ENCODE measurements at places on chromosomes 2 and 18.

DNA sequence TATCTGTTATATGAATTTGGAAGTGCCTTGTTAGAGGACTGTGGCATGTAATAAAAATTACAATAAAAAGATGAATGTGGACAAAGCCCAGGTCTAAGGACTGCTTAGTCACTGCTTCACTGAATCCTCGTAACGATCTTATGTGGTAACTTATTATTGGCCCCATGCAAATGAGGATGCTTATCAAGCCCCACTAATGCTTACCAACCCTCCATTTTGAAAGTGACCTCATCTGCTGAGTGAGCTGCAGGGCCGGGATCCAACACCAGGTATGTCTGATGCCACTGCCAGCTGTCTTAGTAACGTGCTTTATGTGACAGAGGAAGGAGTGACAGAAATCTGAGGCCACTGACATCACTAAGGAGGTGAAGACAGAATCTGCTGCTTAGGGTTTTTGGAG is 65.3 kb upstream of the CCDC85A start:
- no peak for DNase-seq

- DNase-seq: no peak
Measured at GRCh38 chr18:13625355-13625754, 101.0 kb downstream of the FAM210A start.

DNA sequence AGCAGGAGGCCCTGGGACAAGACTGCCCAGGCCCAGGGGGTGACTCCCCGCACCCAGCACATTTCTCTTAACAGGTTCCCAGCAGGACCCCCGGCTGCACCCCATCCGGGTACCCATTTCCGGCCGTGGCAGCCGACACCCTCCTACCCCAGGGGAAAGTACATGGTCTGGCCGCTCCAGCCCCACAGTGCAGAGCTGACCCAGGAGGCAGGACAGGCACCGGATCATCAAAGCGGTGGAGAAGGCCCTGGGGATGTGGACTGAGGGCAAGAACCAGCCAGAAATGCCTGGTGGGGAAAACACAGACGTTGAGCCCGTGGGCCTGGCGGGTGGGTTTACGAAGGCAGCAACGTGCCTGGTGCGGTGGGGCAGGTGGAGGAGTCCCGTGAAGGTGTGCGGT is 79.5 kb upstream of the GPC1 start:
- DNase-seq: no peak

GRCh38 chr18:46418663-46419260 is 238.3 kb downstream of the LOXHD1 start:
- no peak for DNase-seq

DNA sequence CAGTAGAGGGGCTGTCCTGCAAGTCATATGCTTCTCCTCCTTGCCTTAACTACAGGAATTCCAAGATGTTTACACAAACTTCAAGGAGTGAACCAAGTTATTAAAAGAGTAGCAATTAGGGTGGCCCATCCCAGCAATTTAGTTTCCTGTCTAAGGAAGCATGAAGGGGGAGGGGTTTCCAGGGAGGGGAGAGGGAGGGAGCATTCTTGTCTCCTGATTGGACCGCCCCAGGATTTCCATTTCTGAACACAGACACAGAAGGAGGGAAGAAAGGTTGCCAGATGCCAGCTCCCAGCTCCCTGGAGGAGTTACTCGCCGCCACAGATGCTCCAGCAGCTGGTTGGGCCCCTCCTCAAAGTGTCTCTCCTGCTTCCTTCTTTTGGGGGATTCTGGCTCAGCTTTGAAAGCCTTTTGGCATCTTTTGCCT is 107.6 kb downstream of the TRIB2 start:
- DNase-seq: no peak

GRCh38 chr2:40405465-40405864 is 46.4 kb downstream of the SLC8A1 start:
- DNase-seq: no peak

GRCh38 chr2:40440835-40441234 is 11.1 kb downstream of the SLC8A1 start:
- DNase-seq: no peak

DNA sequence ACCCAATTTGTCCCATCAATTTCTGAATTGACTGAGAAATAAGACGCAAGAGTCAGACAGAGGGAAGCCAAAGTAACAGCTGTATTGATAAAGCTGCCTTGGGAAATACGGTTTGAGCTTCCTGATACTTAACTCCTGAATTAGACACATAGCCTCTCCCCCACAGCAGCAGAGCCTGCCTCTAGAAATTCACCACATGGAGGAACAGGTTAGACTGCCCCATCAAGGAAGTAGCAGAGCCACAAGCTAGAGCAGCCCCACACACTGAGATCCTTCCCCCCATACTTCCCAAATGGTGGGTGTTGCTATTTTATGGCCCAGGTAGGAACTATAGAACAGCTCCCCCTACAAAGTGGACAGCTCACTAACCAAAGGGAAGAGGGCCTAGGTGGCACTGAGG is 220.0 kb downstream of the SMAD2 start:
- DNase-seq: no peak

DNA sequence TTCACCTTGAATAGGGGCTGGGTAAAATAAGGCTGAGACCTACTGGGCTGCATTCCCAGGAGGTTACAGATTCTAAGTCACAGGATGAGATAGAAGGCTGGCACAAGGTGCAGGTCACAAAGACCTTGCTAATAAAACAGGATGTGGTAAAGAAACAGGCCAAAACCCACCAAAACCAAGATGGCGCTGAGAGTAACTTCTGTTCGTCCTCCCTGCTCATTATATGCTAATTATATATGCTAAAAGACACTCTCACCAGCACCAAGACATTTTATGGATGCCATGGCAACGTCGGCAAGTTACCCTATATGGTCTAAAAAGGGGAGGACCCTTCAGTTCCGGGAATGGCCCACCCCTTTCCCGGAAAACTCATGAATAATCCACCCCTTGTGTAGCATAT is 711.5 kb upstream of the KLHL29 start:
- no peak for DNase-seq

GRCh38 chr18:75524181-75524580 is 96.7 kb upstream of the SMIM21 start:
- DNase-seq: no peak

GRCh38 chr2:181660181-181660580 is 3.3 kb upstream of the CERKL start:
- no peak for DNase-seq

DNA sequence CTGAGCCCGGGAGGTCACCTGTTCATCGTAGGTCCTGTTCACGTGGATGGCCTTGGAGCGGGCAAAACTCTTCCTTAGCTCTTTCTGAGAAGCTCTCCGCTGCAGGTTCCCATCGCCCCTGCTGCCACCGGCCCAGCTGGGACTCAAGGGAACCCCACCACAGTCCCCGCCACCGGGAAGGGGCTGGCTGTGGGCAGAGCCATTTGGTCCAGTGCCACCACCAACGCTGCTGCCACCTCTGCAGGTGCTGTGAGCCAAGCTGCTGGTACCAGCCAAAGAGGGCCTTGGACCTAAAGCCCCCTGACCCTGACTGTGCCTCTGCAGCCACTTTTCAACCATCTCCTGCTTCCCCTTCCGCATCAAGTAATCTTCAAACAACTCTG is 586 bp downstream of the PDE11A start:
- DNase-seq: no peak

- no peak for DNase-seq
Measured at GRCh38 chr2:42567364-42567763, 1.1 kb upstream of the MTA3 start.

GRCh38 chr2:232363784-232364615 is 14.6 kb upstream of the ALPP start:
- DNase-seq: no peak

GRCh38 chr2:138298120-138298814 is 203.3 kb upstream of the SPOPL start:
- DNase-seq: no peak

- DNase-seq: no peak
Measured at GRCh38 chr2:58484221-58484620, 243.1 kb upstream of the FANCL start.

- no peak for DNase-seq
Measured at GRCh38 chr2:109120166-109120565, 8.8 kb upstream of the SH3RF3 start.

DNA sequence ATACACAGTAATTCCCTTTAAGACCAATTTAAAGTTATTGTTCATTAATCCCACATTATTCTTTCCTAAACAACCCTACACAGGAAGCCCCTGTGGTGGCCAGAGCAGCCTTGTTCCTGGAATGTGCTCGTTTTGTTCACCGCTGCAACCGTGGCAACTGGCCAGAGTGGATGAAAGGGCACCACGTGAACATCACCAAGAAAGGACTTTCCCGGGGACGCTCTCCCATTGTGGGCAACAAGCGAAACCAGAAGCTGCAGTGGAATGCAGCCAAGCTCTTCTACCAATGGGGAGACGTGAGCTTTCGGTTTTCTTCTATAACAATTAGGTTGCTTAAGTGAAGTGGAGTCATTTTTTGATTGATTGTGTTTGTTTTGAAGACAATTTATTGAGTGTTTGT is 101.0 kb downstream of the UNC80 start:
- DNase-seq: no peak

DNA sequence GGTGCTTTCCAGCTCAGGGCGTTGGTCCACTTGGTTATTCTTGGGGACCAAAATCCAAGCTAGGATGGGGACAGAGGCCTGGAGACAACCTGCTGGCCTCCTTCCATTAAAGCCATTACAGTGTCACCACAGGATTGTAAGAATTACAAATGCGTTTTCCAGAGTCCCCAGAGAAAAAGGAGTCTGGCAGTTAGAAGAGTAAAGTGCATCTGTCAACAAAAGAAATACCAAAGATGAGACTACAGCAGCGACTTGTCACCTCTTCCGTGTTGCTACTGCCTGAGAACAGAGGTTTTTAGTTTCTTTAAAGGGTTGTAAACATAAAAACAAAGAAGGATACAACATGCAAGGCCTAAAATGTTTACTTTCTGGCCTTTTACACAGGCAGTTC is 235.7 kb downstream of the AGAP1 start:
- DNase-seq: no peak

GRCh38 chr2:46702537-46702936 is 213.1 kb downstream of the MCFD2 start:
- DNase-seq: no peak

DNA sequence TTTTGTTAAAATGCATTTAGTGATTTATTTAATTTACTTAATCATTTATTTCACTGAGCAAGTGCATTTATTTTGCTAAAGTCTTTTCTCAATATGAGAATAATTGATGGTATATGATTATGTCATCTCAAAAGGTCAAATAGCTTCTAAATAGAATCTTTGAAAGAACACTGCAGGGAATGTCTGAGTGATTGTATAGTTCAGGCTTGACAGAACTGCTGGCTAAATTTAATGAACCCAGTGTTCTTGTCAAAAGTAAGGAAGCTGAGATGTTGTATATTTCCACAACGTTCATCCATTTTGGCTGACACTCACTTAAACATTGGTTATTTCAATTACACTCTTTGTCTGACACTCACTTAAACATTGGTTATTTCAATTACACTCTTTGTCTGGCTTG is 39.3 kb upstream of the CDH7 start:
- no peak for DNase-seq

- DNase-seq: no peak
Measured at GRCh38 chr2:86453836-86454235, 12.7 kb downstream of the KDM3A start.

DNA sequence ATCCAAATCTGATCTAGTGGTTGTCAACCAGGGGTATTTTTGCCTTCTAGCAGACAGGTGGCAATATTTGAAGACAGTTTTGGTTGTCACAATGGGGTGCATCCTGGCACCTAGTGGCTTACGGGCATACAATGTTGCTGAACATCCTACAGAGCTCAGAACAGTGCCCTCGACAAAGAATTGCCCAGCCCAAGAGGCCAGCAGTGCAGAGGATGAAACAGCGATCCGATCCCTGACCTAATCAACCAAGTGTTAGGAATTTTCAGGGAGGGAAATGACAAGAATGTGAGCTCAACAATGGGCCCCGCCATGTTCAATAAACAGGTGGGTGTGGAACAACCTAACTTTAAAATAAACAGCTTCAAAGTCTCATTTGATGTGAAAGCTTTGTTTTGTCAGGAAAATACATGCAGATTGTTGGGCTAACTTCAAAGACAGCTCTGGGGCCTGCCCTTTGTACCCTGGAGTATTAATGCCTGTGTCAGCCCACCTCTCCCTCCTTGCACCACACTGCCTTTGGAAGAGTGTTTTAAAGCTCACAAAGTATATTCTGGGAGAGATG is 22.5 kb upstream of the SCYGR5 start:
- no peak for DNase-seq

GRCh38 chr2:12501469-12502158 is 215.1 kb upstream of the TRIB2 start:
- DNase-seq: peak; percentile 59

DNA sequence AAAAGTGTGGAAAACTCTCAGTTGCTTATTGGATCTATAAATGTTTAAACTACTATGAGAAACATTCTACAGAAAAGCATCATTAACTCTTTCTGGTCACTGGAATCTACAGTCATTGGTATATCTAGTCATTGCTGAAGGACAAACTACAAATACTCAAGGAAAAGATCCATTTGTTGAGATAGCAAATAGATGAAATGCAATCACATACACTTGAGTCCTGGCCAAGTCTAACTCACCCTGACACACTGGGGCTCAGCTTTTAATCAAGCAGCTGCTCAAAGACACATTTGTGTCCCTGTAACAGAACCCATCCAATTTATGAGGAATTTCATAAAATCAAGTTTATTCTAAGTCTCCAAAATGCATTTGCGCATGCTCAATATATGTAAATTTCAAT is 68.7 kb downstream of the CDH2 start:
- no peak for DNase-seq

DNA sequence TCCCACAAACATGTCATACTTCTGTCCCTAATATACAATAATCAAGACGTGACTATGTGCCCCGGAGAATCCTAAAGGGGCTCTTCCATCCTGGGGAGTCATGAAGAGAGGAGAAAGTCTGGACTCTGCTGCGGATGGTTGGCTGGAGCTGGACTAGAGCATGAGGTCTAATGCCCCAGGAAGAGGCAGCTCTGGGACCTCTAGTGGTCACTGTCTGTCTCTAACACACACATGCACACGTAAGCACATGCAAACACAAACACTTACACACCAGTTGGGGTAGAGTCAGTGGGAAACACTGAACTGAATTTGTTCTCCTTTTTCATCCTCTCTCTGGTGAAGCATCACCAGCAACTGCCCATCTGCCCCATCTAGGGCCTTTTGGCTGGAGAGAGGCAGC is 271.6 kb downstream of the TDRD15 start:
- DNase-seq: no peak

- no peak for DNase-seq
Measured at GRCh38 chr18:76318607-76319006, 176.4 kb downstream of the ZNF516 start.

- no peak for DNase-seq
Measured at GRCh38 chr2:28710545-28710944, 41.1 kb upstream of the PPP1CB start.

Data from CD4-positive, alpha-beta T cell treated with Interleukin-4 for 1 hour (primary cell).